NCI-H524 treated with DMSO at 0.1 percent for 48 hours (cell line): ENCODE measurements at places on chromosomes 3 and 15.

DNA sequence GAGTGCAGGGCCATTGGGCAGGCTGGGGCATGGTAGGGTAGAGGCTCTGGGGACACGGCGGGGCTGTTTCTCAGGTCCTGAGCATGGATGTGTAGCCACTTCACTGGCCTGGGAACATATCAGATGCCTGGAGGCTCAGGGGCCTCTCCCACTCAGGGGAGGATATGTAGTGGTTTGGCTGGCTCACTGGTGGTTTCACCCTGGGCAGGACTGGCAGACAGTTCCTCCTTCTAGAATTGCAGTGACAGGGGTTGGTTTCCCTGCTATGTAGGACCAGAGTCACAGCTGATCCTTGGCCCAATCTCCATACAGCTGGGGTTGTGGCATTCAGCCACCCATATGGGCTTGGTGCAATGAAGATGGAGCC, 4.8 kb upstream of the ARHGAP31 start:
- DNase-seq = no peak

GRCh38 chr3:109369510-109369909, 32.2 kb upstream of the DPPA4 start:
- DNase-seq = no peak

DNA sequence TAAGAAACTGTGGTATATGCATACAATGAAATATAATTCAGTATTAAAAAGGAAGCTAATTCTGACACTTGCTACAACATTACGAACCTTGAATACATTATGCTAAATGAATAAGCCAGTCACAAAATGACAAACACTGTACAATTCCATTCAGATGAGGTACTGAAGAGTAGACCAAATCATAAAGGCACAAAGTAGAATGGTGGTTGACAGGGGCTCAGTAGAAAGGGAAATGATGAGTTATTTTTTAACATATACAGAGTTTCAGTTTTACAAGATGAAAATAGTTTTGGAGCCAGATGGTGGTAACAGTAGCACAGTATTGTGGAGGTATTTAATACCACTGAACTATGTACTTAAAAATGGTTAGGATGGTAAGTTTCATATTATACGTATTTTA, 254.6 kb upstream of the RBMS3 start:
- DNase-seq = no peak

DNA sequence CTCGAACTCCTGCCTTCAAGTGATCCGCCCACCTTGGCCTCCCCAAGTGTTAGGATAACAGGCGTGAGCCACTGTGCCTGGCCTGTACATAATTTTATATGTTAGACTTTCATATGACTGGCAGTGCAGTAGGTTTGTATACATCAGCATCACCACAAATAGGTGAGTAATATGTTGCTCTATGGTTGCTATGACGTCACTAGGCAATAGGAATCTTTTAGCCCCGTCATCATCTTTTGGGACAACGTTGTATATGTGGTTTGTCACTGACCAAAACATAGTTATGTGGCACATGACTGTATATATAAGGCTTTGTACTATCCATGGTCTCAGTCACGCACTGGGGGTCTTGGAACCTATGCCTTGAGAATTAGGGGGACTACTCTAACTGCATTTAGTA, 17.0 kb upstream of the DNAJC19 start:
- no peak for DNase-seq

- DNase-seq = no peak
Measured at GRCh38 chr3:159301961-159302360, 500.1 kb downstream of the MFSD1 start.

- no peak for DNase-seq
Measured at GRCh38 chr15:62440362-62441105, 275.4 kb upstream of the C2CD4B start.

DNA sequence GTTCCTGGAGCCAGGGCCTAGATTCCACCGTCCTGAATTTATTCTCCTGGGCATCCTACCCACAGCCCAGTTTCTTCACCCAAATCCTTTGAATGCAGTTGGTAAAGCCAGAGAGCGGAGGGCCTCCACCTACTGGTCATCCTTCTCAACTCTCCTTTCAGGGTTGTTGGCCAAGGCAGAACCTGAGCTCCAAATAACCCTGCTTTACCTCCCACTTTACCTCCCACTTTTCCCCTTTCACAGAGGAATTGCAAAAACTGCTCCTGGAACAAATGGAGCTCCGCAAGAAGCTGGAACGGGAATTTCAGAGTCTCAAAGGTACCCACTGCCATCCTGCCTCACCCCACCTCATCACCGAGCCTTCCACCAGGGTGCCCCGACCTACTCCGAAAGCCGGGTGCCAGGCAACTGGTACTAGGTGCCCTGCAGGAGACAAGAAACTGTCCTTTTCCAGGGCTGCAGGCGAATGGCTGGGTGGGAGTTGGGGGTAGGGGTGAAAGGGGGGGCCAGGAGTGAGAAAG, 6.8 kb downstream of the SKOR1 start:
- DNase-seq = no peak

DNA sequence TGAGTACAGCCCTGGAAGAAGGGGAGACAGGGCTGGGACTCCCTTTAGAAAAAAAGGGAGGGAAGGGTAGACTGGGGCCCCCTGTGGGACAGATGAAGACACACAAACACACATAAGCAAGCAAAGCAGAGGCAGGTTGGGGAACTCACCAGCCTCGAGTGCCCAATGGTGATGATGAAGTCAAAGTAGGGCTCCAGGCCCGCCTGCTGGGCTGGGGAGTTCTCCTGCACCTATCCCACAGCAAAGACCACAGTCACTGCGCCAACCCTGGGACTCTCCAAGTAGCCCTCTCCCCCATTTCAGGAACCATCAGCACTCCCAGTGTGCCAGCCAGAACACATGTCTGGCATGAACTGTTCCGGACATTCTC, 4.1 kb downstream of the GORASP1 start:
- no peak for DNase-seq
